ENCODE measurements at places on chromosomes 16 and 17.

- peak; percentile 21 for DNase-seq
Observed at GRCh38 chr17:75876190-75876937, 2.0 kb downstream of the TRIM47 start.

DNA sequence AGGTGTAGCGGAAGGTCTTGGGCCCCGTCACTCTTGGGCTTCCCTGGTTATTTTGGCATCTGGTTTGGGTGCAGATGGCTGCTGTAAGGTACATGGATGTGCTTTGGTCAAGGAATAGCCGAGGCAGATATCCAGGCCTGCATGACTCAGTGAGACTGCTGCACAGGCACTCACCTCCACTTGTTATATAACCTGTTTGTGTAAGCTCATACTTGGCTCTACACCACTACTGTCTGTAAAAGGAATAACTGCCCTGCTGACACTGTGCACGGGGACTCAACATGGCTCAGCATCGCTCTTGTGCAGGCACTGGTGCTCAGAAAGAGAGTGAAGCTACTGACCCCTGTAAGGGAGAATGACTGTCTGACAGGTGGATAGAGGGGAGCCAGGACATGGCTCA is 42.3 kb upstream of the ARL4D start:
- no peak for DNase-seq

GRCh38 chr16:59296888-59297287 is 562.8 kb upstream of the GOT2 start:
- no peak for DNase-seq

GRCh38 chr17:41518789-41519449 is at the start of gene KRT15:
TSS of gene KRT15 (minus strand) at chr17:41518890. CDS start at chr17:41518827, 63 bp downstream.
- peak; percentile 28 for DNase-seq

DNA sequence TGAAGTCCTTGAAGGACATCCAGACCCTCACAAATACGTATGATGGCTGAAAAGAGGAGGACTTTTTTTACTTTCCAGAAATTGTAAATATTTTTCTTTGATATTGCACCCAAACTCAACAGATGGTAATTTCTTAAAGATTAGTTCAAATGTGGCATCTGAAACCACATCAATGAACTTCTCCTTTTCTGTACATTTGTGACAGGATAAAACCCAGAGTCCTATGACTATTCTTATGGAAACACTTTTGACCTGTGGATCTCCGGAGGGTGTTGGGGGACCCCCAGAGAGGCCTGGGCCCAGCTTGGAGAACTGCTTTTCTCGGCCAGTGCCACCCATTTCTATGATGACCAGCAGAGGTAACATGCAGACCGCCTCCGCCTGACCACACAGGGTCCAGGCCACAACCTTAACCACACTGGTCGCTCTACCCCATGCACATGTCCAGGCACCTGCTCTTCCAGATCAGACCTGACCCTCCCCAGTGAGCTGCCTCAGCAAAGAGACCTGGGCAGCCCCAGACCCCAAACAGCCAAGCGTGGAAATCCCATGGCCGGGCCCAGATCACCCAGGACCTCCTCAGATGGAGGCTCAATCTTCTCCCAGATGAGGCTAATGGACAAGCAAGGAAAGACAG is 22.7 kb downstream of the RPH3AL start:
- no peak for DNase-seq

GRCh38 chr17:69972251-69972650 is 102.8 kb upstream of the KCNJ16 start:
- DNase-seq: no peak

GRCh38 chr17:47244697-47245096 is 8.9 kb upstream of the ITGB3 start:
- no peak for DNase-seq

GRCh38 chr17:44087319-44087718 is 16.8 kb downstream of the G6PC3 start:
- DNase-seq: no peak

DNA sequence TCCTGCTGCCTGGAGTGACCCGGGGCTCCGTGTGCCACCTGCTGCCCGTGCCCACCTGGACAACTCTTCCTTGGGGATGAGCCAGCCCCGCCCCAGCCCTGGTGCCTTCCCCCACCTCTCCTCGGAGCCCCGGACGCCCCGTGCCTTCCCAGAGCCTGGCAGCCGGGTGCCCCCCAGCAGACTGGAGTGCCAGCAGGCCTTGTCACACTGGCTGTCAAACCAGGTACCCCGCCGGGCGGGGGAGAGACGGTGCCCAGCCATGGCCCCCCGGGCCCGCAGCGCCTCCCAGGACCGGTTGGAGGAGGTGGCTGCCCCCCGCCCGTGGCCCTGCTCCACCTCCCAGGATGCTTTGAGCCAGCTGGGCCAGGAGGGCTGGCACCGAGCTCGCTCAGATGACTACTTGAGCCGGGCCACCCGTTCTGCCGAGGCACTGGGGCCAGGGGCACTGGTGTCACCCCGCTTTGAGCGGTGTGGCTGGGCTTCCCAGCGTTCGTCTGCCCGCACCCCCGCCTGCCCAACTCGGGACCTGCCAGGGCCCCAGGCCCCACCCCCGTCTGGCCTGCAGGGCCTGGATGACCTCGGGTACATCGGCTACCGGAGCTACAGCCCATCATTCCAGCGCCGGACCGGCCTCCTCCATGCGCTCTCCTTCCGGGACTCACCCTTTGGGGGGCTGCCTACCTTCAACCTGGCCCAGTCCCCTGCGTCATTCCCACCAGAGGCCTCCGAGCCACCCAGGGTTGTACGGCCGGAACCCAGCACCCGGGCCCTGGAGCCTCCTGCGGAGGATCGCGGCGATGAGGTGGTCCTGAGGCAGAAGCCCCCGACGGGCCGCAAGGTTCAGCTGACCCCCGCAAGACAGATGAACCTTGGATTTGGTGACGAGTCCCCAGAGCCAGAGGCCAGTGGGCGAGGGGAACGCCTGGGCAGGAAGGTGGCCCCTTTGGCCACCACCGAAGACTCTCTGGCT is 38.4 kb downstream of the ARHGAP23 start:
- no peak for DNase-seq

- DNase-seq: no peak
Observed at GRCh38 chr16:66605979-66606751, 1.7 kb downstream of the CMTM3 start.

DNA sequence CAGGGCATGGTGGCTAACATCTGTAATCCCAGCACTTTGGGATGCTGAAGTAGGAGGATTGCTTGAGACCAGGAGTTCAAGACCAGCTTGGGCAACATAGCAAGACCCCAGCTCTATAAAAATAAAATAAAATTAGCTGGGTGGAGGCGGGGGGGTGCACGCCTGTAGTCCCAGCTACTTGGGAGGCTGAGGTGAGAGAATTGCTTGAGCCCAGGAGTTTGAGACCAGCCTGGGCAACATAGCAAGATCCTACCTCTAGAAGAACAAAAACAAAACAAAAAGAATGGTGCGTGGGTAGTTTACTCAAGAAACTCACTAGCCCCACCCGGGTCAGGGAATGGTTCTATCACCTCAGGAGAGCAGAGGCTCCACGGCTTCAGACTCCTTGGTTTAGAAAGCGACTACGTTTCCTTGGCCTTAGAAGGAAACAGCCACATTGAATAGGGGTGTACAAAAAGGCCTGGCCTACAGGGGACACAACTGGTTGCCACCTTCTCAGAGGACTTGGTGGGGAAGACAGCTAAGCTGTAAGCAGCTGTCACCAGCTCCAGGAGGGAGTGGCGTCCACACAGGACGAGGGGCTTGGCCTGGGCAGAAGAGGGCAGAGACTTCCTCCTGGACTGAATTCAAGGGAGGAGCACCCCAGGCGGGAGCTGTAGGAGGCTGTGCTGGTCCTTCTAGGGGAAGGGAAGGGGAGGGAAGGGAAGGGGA is 716 bp downstream of the TK1 start:
- DNase-seq: no peak

- no peak for DNase-seq
Observed at GRCh38 chr17:68398691-68399637, 58.3 kb downstream of the WIPI1 start.

GRCh38 chr17:36506249-36506826 is 19.9 kb downstream of the ZNHIT3 start:
- no peak for DNase-seq

DNA sequence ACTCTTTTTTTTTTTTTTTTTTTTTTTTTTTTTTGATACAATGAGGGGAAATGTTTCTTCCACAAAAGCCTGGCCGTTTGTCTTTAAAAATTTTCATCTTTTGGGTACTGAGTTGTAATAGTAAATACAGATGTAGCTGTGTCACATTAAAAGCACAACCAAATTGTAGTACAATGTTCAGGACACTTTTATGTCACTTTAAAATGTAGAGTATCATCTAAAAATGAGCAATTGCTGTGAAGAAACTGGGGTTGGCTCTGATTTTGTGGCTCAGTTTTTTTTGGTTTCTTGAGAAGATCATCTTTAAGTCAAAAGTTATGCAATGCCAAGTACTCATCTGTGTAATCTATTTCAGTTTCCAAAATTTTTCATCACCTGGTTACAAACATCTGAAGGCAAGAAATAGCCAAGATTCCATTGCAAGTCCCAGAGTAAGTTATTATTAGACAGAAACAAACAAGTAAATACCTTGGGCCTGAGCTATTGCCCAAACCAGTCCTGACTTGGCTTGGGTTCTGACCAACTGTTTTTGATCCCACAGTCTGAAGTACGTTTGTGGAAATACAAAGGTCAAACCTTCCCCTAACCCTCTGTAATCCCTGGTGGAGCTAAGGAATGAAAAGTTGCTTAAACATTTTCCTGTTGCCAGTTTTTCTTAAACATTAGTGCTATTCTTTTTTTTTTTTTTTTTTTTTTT is 717.2 kb downstream of the WWOX start:
- no peak for DNase-seq

DNA sequence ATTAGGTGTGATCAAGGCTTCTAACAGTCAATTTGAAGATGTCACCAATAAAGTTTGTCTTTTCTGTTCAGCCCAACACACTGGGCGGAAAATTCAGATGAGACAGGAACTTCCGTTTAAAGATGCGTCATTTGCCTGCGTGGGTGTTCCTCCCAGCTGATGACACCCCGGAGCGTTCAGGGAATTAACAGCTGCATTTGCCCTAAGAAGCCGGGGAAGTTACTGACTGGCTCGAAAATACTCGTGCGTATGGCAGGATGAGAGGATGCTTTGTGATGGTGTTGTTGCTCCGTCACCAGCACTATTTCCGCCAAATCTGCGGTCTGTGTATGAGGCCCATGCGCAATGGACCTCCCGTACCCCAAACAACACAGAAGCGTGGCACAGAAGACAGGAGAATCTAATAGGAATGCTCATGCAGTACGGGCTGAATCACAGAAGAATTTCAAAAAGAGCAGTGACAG is 11.9 kb upstream of the PVALEF start:
- no peak for DNase-seq

DNA sequence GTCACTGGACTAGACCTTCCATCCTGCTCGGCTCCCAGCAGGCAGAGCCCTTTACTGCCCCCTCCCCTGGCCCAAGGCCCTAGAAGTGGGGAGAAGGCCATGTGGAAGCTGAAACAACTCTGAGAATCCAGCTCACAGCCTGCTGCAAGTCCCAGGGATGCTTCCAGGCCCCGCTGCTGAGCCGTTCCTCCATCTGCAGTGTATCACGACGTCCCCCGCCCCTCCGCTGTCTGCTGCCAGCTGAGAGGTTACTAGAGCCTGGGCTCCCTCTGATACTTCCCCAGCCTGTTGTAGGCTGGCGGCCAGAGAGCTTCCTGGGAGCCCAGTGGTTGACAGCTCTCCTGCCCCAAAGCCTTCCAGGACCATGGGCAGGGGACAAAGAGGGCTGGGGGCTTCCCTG is 118.2 kb downstream of the MGAT5B start:
- DNase-seq: no peak

DNA sequence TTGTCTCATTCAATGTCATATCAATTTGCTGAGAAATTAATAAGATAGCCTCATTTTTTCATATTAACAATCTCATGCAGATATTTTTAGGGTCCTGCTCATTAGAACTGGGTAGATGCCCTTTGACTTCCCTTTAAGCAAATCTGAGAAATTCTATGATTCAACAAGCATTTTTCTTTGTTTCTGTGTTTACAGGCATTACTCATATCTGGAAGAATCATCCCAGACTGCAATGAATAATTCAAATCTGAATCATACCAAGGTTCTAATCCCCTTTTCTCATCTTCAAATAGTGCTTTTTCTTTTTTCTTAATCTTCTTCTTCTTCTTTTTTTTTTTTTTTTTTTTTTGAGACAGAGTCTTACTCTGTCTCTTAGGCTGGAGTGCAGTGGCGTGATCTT is 69.2 kb upstream of the KIFC3 start:
- no peak for DNase-seq

DNA sequence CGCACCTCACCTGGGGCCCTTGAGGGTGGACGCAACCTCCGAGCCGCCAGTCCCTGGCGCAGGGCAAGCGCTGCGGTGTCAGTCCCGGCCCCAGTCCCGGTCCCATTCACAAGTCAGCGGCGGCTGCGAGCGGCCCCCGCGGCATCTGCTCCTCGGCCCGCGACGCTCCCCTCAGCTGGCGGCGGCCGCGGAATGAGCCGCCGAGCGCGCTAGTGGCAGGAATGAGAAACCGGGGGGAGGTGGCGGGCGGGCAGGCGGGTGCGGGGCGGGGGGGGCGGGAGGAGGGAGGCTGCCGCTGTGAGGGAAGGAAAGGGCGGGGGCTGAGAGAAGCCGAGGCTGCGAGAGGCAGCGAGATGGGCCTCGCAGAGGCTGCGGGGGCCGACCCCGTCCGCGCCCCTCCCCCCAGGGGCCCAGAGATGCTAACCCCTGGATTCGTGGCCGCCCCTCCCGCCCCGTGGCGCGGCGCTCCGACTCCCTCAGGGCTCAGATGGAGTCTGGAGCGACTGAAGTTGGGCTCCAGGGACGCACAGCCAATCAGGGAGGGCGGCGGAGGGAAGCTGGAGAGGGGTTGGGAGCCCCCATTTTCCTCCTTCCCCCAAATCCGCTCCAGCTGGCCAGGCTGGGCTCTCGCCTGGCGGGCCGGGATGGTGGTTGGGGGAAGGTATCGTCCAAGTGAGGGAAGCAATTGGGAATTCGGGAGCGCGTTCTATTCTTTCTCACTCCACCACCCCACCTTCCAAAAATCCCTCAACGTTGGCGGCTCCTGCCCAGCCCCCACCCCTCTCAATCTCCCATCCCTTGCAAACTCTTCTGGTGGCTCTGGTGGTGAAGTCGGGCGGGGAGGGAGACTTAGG is at the start of gene CDH11:
Gene CDH11 (minus strand): TSS at position 194 of the 854 bp plus-strand sequence. CDS start 117,194 bp downstream, outside the sequence.
- DNase-seq: no peak

- DNase-seq: no peak
Observed at GRCh38 chr17:77109764-77110359, 30.9 kb upstream of the SEC14L1 start.

DNA sequence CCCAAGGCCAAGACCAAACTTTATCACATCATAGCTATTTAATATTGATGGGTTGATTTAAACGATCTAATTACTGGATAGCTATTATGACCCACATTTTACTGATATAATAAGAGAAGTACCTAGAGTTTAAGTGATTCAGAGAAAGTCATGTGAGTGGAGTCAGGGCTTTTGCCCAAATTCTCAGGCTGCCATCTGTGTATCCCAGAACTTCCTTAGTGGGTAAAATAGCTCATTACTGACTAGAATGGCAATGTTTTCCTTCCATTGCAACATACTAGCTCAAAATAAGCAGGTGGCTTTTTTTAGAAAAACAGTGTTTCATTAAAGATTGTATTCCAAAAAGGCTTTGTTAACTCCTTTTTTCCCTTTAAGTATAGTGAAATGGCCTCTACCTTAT is 113.9 kb upstream of the MAF start:
- DNase-seq: no peak

GRCh38 chr17:77472468-77473310 is 331.9 kb downstream of the SEC14L1 start:
- no peak for DNase-seq

GRCh38 chr16:15521390-15521757 is 87.0 kb downstream of the BMERB1 start:
- no peak for DNase-seq

Measured in NCI-H1417 treated with DMSO at 0.1 percent for 48 hours (cell line).